Vein endothelial cell (primary cell): ENCODE measurements at places on chromosomes 12 and 14. TPM values are rescaled to one million over a fixed set of nuclear protein-coding genes. Genes with fewer than 3 reads are reported as not detected.

The RASAL1 gene
- total RNA-seq: not detected in 2 replicates

The OR4E2 gene
- total RNA-seq: not detected in 2 replicates

The FAM181A gene
- total RNA-seq: not detected in 2 replicates

The GSC gene
- not detected in 2 replicates for total RNA-seq

The TPH2 gene
- total RNA-seq: not detected in 2 replicates

The ADAMTS20 gene
- total RNA-seq: not detected in 2 replicates

The DPF3 gene
- 4.2 and 7.0 TPM in 2 replicates for total RNA-seq

The MIPOL1 gene
- 19.6 and 21.6 TPM in 2 replicates for total RNA-seq

The SUDS3 gene
- 25.1 and 27.1 TPM in 2 replicates for total RNA-seq

The CRACR2A gene
- total RNA-seq: 15.7 and 18.3 TPM in 2 replicates

The HPD gene
- not detected in 2 replicates for total RNA-seq

The DPPA3 gene
- total RNA-seq: not detected in 2 replicates

The SMARCD1 gene
- total RNA-seq: 115 and 125 TPM in 2 replicates

The ESPL1 gene
- total RNA-seq: 6.2 and 10.9 TPM in 2 replicates

The PPP1R1A gene
- not detected in 2 replicates for total RNA-seq

The SERPINA3 gene
- not detected in 2 replicates for total RNA-seq

The RERG gene
- total RNA-seq: not detected in 2 replicates

The CHPT1 gene
- total RNA-seq: 11.8 and 13.0 TPM in 2 replicates

The GYS2 gene
- not detected in 2 replicates for total RNA-seq

The TMED10 gene
- 282 and 308 TPM in 2 replicates for total RNA-seq

The NYNRIN gene
- 14.6 and 28.7 TPM in 2 replicates for total RNA-seq

The AKAP3 gene
- 0.65 and 1.1 TPM in 2 replicates for total RNA-seq

The RD3L gene
- not detected in 2 replicates for total RNA-seq

The KCNC2 gene
- not detected in 2 replicates for total RNA-seq

The SYNDIG1L gene
- total RNA-seq: not detected in 2 replicates

The KLRC1 gene
- not detected in 2 replicates for total RNA-seq

The EPYC gene
- total RNA-seq: not detected in 2 replicates

The MYO1H gene
- total RNA-seq: not detected in 2 replicates

The SALL2 gene
- total RNA-seq: 0.86 and 0.98 TPM in 2 replicates

The BAZ2A gene
- total RNA-seq: 56.8 and 60.8 TPM in 2 replicates

The CCDC196 gene
- total RNA-seq: not detected in 2 replicates

The NID2 gene
- 31.7 and 156 TPM in 2 replicates for total RNA-seq

The IFNG gene
- not detected in 2 replicates for total RNA-seq

The RNASE3 gene
- not detected in 2 replicates for total RNA-seq

The GALNT8 gene
- total RNA-seq: 0.19 and 0.33 TPM in 2 replicates

The CPNE6 gene
- not detected in 2 replicates for total RNA-seq

The PARP2 gene
- 10.1 and 11.4 TPM in 2 replicates for total RNA-seq

The SLC8A3 gene
- total RNA-seq: 0.33 and 0.38 TPM in 2 replicates

The KRT3 gene
- total RNA-seq: not detected in 2 replicates

The APOF gene
- not detected in 2 replicates for total RNA-seq

The NRIP2 gene
- not detected in 2 replicates for total RNA-seq

The LMO3 gene
- total RNA-seq: under 0.01 TPM in 1 of 2 replicates, not detected in the other

The HSPB8 gene
- 3.9 and 7.0 TPM in 2 replicates for total RNA-seq

The STYK1 gene
- 12.3 and 14.7 TPM in 2 replicates for total RNA-seq

The DBX2 gene
- total RNA-seq: not detected in 2 replicates

The ZDHHC22 gene
- total RNA-seq: under 0.01 TPM in 1 of 2 replicates, not detected in the other

The GLIPR1L2 gene
- total RNA-seq: 0.33 TPM in 1 of 2 replicates, not detected in the other

The SNAPC1 gene
- 17.8 and 39.8 TPM in 2 replicates for total RNA-seq

The USP44 gene
- 0.96 and 2.0 TPM in 2 replicates for total RNA-seq

The ZC3H10 gene
- total RNA-seq: 7.2 and 7.8 TPM in 2 replicates

The DNAJC22 gene
- total RNA-seq: 0.29 and 0.65 TPM in 2 replicates

The KIAA0586 gene
- 29.1 and 44.7 TPM in 2 replicates for total RNA-seq

The GPR137C gene
- total RNA-seq: 0.33 and 0.48 TPM in 2 replicates

The GAS2L3 gene
- total RNA-seq: 21.9 and 39.6 TPM in 2 replicates

The WDHD1 gene
- 7.5 and 13.5 TPM in 2 replicates for total RNA-seq
